ENCODE measurements at places on chromosomes 4 and X.

DNA sequence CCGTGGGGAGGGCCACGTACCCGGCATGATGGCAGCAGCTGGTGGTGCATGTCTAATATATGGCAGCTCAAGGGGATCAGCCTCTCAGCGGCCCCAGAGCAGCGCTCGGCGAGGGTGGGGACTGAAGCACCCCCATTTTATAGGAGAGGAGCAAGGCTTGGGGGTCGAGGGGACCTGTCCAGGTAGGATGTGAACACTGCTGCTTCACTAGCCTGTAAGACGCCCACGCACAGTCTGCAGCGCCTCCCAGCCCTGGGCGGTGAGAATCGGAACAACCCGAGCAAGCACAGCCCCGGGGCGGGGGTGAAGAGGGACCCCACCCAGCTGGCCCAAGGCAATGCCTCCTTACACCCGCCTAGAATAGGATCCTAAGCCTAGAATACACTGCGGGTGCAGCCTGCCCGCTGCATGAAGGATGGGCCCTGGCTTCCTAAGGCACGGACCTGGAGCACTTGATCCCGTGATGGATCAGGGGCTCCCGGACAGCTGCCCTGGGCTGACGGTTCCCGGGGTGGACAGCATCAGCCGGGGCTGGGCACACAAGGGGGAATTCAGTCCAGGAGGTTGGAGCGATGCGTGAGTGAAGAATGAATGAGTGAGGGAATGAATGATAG, 17.6 kb downstream of the ADRA2C start:
- DNase-seq = no peak

GRCh38 chr4:162661913-162662312, 498.1 kb upstream of the FSTL5 start:
- DNase-seq = no peak

DNA sequence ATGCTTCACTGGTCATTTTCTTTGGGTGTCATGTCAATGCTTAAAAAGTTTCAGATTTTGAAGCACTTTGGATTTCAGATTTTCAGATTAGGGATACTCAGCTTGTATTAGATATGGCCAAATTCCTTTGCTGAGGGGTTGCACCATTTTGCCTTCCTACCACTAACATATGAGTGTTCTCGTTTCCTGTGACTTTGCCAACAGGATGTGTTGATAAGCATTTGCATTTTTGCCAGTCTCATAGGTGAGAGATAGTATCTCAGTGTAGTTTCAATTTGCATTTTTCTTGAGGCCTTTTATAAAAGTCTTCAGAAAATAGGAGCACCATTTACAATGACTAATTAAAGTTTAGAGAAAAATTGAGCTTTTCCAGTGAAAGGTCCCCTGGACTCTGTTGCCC, 71.6 kb upstream of the CLCN4 start:
- no peak for DNase-seq

GRCh38 chr4:62872856-62873255, 1536.4 kb downstream of the TECRL start:
- DNase-seq = no peak

- no peak for DNase-seq
These were observed 72.9 kb downstream of the FAM9B start for GRCh38 chrX:8960957-8961468.

DNA sequence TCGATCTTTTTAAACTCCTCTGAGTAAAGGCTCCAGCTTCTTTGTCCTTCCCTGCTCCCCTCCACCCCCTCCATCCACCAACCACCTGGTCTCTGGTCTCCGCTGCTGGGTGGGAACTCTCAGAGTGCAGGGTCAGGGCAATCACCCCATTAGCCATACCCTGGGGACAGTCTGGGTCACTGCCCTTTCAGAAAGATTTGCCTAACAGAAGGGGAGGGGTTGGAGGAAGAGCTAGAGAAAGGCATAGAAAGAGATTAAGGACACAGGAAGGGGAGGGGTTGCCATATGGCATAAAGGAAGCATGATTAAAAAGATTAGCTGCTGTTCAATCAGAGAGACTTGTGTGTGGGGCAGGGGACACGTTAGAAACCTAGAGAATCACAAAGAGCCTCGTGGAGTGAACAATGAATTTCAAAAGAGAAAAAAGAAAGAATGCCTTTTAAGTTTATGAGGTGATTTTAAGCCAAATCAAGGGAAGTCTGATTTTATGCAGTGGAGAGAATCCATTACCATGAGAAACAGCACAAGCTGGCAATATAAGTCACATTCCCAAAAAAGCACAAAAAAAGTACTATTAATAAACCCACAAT, 115.5 kb upstream of the ACSL4 start:
- DNase-seq = no peak

DNA sequence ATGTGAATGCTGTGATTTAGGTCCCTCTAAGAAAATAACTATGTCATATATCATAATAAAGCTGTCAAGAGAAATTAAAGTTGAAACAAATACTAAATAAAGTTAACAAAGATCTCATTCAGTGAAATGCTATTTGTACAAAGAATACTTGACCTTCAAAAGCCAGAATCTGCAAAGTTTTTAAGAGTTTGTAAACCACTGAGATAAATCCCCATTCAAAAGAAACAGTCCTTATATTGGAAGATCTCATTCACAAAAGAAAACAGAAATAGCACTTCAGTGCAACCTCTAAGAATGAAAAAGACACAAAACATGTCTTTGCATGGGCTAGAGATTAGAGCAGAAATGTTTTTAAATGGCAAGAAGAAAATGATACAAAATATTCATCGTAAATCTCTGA, 149.1 kb upstream of the USP38 start:
- no peak for DNase-seq

DNA sequence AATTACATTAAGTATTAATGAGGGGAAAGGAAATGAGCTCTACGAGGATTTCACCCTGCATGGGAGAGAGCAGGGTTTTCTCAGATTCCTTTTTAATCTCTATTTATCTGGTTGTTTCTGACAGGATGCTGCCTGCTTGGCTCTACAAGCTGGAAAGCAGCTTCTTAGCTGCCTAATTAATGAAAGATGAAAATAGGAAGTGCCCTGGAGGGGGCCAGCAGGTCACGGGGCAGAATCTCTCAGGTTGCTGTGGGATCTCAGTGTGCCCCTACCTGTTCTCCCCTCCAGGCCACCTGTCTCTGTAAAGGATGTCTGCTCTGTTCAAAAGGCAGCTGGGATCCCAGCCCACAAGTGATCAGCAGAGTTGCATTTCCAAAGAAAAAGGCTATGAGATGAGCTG, 113.7 kb downstream of the PARM1 start:
- no peak for DNase-seq

DNA sequence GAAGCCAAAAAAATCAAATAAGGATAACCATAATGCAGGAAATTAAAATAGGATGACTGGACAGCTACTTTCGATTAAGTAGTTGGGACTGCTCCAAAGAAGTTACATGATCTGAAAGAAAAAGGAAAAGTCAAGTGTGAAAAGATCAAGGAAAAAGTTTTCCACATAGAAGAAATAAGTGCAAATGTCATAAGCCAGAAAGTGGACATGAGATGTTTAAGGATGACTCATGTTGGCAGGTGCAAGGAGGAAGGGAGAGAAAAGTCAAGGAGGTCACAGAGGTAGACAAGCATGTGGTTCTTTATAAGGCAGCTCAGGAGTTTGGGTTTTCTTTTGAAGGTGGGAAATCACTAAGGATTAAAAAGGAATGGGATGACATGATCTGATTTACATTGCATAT, 89.8 kb upstream of the GPRIN3 start:
- no peak for DNase-seq

- DNase-seq = no peak
These were observed 53.2 kb downstream of the SPRY1 start for GRCh38 chr4:123449780-123450179.

All from NCI-H1105 (cell line).